Aorta (tissue), 5 donors: ENCODE measurements at places on chromosomes 4 and X. TPM values are rescaled to one million over a fixed set of nuclear protein-coding genes. Genes with fewer than 3 reads are reported as not detected.

DNA sequence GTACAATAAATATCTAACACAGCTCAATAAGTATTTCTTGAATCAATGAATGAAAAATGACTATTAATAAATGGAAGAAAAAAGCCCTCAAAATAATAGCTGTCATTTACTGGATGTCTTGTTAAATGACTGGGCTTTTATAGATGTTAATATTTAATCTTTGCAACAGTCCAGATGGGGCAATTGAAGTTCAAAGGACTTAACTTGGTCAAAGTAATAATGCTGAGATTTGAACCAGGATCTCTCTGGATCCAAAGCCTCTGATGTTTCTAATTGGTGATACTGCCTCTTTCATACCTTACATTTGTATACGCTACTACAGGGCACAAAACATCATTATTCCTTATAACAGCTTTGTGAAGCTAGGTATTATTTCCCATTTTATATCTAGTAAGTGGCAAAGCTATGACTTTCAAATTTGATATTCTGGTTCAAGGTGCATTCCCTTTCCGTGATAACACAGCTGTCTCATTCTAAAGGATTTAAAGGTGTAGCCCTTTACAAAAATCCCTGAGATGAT lies 72.6 kb downstream of the DCK start:
- DNase-seq, result no peak

GRCh38 chrX:30504309-30504708 lies 73.3 kb downstream of the TASL start:
- DNase-seq, result no peak

- no peak for DNase-seq
Measured at GRCh38 chr4:144681806-144682205, 35.9 kb downstream of the HHIP start.

Gene SHROOM3
- 51.3 TPM for total RNA-seq

GRCh38 chrX:110252711-110253110 lies 65.2 kb downstream of the AMMECR1 start:
- DNase-seq, result no peak

DNA sequence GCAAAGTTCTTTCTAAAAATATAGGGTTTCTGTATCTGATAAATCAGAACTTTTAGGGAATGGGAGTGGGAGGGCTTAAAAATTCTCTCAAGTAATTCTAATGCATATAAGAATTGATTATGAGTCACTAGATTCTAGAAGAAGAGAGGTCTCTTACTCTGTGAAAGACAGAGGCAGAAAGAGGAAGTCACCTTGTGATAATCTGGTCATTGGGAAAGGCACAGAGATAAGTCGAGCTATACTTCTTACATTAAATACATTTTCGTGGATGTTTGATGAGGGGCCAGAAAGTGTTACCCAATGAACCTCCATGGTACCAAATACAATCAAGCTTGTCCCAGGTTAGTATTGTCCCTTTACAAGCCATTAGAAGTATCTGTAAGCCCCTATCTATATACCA lies 134.4 kb downstream of the MAD2L1 start:
- no peak for DNase-seq

GRCh38 chr4:167606551-167606950 lies 372.3 kb upstream of the SPOCK3 start:
- DNase-seq, result no peak

DNA sequence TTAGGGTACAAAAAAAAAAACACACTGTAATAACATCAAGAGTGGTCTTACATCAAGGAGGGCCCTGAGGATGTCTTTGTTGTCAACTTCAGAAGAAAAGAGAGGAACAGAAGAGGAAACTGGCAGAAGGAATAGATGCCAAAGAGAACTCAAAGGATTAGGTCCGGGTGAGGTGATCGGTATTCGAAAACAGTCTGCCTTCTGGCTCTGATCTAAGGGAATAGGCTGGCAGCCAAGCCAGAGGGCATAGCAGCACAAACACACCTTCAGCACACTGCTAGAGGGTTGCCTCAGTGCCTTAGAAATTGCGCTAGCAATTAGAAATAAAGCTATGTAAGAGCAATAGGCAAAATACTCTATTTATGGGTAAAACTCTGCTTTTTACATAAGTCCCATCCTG lies 91.4 kb upstream of the TTC29 start:
- DNase-seq, result no peak

DNA sequence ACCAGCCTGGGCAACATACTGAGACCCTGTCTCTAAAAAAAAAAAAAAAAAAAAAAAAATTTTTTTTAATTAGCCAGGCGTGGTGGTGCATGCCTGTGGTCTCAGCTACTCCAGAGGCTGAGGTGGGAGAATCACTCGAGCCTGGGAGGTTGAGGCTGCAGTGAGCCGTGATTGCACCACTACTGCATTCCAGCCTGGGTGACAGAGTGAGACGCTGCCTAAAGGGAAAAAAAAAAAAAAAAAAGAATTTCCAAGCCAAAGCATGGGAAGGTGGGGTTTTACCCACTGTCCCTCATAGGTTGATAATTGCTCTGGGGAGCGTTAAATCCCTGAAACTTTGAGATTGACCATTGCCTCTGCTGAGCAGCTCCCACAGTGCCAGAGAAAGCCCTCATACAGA lies 427.5 kb downstream of the BCOR start:
- DNase-seq, result no peak

DNA sequence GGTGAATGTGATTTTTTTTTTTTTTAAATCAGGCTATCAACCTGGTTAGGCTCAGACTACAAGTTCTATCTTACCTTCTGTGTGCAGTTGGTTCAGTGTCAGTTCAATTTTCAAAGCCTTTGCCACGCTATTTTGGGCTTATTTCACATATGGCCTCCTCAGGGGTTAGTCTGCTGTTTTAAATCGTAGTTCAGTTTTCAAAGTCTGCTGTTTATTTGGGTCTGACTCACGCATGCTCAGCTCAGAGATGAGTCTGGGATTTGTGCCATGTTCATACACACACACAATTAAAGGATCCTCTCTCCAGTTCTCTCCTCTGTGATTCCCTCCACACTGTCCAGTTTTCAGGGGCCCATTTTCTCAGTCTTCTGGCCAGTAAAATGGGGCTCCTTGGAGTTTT lies 32.3 kb upstream of the ZFX start:
- no peak for DNase-seq

Gene PABPC1L2A
- total RNA-seq, result not detected

DNA sequence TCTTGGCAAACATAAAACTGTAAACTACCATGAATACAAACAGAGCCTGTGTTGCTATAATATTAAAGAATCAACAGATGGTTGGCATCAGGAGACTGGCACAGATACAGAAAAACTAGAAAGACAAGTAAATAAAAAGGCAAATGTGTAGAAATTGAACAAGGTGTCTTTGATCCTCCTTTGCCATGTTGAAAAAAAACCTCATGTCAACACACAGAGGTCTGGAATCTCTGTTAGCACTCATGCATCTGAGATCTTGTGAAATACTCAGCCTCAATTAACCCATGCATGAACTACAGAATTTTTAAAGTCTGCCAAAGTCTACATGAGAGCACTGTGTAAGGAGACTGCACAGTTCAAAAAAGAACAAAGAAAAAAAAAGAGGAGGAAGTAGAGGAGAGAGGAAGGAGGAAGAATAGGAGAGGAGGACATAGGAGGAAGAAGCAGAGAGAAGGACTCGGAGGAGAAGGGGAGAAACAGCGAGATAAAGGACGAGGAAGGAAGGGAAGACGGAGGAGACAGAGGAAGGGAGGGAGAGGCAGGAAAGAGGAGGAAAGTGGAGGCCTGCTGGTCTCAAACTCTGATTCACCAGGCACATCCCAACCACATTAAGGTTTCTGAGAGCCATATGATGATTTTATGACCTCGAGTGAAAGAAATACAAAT lies 52.8 kb downstream of the PRDM5 start:
- no peak for DNase-seq

DNA sequence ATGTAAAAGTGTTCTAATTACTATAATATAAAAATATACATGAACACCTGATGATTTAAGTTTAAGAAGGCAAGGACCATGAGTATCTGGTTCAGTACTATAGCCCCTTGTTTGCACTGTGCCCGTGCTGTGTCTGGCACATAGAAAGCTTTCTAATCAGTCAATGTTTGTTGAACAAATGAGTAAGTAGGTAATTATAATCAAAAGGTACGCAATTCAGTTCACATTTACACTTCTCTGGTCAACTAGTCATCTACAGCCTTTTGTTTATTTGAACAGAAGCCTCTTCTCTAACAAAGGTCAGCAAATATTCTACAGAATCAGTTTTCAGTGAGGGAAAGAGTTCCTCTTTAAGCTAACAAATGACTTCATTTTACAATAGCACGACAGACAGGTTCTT lies 523.3 kb downstream of the SMARCA1 start:
- no peak for DNase-seq

DNA sequence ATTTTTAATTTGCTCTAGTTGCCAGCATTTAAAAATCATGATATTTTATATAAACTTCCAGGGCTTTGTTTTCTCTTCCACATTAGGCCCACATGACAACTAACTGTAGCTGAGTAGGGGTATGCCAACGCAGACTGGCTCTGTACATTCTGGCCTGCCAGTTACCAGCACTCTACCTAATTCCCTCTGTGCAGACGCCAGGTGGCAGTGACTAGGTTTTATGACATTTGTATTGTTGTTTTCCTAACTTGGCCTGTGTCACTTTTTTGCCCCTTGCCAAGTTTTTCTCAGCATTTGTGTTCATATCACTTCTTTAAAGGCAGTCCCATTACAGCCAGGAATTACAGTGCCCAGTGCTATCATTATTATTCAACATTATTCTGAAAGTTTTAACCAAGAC lies 347.5 kb downstream of the NKX6-1 start:
- DNase-seq, result no peak

Gene LNX1
- 11.1 TPM for total RNA-seq

GRCh38 chr4:17336524-17336961 lies 175.3 kb downstream of the QDPR start:
- no peak for DNase-seq

DNA sequence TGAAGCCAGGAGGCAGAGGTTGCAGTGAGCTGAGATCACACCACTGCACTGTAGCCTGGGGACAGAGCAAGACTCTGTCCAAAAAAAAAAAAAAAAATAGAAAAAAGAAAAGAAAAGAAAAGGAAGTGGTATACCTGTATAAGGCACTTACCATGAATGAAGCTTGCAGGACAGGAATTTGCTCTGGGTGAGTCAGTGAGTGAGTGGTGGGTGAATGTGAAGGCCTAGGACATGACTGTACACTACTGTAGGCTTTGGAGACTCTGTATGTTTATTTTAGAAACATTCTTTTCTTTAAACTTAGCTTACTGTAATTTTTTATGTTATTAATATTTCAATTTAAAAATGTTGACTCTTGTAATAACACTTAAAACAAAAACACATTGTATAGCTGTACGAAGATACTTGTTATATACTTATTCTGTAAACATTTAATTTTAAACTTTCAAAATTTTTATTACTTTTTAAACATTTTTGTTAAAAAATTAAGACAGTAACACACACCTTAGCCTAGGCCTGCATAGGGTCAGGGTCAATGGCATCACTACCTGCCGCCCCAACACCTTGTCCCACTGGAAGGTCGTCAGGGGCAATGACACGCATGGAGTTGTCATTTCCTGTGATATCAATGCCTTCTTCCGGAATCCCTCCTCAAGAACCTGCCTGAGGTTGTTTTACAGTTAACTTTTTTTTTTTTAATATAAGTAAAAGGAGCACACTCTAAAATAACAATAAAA lies 78.7 kb downstream of the CLNK start:
- DNase-seq, result no peak

Gene DCX
- 0.42 TPM for total RNA-seq

Gene ZNF157
- 0.72 TPM for total RNA-seq

Gene CCSER1
- 9.5 TPM for total RNA-seq

Gene CRMP1
- 0.58 TPM for total RNA-seq

Gene MID1
- total RNA-seq, result 34.7 TPM

Gene FAT4
- total RNA-seq, result 40.5 TPM

Gene LAP3
- 65.4 TPM for total RNA-seq

- no peak for DNase-seq
Measured at GRCh38 chr4:73918058-73918457, 48.9 kb downstream of the CXCL1 start.

- DNase-seq, result peak; percentile 61
Measured at GRCh38 chr4:128916832-128917231, 107.3 kb downstream of the JADE1 start.

DNA sequence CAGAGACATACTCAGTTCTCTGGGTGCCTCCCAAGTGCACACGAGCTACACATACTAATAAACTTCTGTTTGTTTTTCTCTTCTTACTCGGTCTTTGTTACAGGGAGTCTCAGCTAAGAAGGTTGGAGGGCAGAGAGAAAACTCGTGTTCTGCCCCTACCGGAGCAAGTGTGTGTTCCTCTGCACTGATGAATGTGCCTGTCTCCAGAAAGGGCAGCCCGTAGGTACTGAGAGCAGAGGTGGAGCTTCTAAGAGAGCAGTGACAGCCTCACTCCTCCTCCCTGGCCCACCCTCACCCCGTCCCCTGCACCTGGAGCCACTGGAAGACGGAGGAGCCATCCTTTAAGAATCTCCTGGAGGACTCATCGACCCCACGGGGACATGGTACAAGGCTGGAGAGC lies 67.6 kb downstream of the MTNR1A start:
- no peak for DNase-seq

- DNase-seq, result no peak
Measured at GRCh38 chr4:105710012-105710600, 1.5 kb downstream of the GSTCD start.
